ENCODE measurements at places on chromosomes 11 and 22. TPM values are rescaled to one million over a fixed set of nuclear protein-coding genes. Genes with fewer than 3 reads are reported as not detected.
A peak's percentile ranks its signal among the peaks of the same experiment; 100 is the strongest.

- no peak for DNase-seq
Measured at GRCh38 chr22:45033136-45033535, 23.3 kb upstream of the PHF21B start.

GRCh38 chr11:108947654-108948570, 283.0 kb downstream of the DDX10 start:
- peak; percentile 70 for DNase-seq

Gene RSF1
- total RNA-seq = 52.5 TPM

Gene OVOL1
- not detected for total RNA-seq

Gene ACAD8
- total RNA-seq = 15.4 TPM

DNA sequence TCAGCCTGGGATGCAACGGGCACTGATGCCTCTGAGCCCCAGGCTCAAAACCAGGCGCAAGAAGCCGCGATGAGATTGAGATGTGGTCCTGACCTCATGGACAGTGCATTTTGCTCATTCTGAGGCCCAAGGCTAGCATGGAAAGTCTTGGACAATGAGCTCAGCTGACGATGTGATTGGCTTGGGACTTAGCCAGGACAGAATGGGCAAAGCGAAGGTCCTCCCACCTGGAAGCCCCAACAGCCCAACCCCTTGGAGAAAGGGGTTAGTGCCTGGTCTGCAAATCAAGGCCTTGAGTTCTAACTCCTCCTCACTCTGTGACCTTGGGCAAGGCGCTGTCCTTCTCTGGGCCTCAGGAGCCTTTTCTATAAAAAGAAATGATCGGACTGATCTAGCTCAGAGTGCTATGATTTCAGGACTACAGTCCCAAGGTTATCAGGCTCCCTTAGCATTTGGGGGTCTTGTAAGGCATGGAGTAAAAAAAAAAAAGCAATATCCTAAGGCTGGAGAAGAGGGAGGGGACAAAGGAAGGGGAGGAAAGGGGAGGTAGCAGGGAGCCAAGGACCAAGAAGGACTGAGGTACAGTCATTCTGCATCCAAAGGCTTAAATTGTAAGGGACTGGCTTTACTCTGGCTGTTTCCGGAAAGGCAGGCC, 2.7 kb downstream of the SLC43A3 start:
- no peak for DNase-seq

Gene FERMT3
- total RNA-seq = 2.8 TPM

Gene CFL1
- 2,138 TPM for total RNA-seq

- no peak for DNase-seq
Measured at GRCh38 chr22:19960491-19961200, 19.0 kb upstream of the TXNRD2 start.

DNA sequence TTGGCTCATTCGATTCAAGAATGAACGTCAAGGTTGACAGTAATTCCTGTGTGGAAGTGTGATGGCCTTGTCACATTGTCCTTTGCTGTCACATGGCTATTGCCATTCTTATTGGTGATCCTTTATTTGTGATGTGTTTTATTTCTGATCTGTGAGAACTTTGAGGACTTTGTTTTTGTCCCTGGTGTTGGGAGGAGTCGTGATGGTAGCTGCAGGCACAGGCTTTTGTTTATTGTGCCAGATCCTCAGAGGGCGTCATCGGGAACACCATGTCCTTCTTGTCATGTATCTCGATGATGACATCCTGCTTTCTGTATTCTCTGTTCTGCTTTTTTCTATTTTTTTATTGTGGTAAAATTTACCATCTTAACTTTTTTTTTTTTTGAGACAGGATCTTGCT, 5.6 kb downstream of the PICK1 start:
- no peak for DNase-seq

Gene DLG2
- 0.46 TPM for total RNA-seq

DNA sequence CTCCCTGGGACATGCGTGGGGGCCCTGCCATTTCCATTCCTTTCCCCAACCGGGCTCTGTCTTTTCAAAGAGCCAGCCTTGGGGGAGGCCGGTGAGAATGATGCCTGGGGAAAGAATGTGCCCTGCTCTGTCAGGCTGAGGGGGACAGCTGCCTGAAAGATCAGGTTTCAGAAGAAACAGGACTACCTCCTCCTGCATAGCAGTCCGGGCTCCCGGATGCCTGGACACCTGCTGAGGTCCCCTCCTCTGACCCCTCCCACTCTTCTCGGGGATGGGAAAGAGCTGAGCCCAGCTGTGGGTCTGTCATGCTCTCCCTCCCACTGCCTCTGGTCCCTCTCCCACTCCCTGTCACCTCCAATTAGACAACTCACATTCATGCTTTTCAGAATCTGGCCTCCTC, 41.8 kb upstream of the CDON start:
- no peak for DNase-seq

- DNase-seq = no peak
Measured at GRCh38 chr11:60763692-60764369, 7.2 kb downstream of the MS4A15 start.

- no peak for DNase-seq
Measured at GRCh38 chr11:35845860-35846259, 98.0 kb upstream of the LDLRAD3 start.

Gene VWCE
- total RNA-seq = 0.38 TPM

GRCh38 chr22:32203181-32204039, 1.5 kb downstream of the RFPL2 start:
- DNase-seq = no peak

GRCh38 chr22:17086296-17086695, 1.5 kb downstream of the IL17RA start:
- DNase-seq = no peak

DNA sequence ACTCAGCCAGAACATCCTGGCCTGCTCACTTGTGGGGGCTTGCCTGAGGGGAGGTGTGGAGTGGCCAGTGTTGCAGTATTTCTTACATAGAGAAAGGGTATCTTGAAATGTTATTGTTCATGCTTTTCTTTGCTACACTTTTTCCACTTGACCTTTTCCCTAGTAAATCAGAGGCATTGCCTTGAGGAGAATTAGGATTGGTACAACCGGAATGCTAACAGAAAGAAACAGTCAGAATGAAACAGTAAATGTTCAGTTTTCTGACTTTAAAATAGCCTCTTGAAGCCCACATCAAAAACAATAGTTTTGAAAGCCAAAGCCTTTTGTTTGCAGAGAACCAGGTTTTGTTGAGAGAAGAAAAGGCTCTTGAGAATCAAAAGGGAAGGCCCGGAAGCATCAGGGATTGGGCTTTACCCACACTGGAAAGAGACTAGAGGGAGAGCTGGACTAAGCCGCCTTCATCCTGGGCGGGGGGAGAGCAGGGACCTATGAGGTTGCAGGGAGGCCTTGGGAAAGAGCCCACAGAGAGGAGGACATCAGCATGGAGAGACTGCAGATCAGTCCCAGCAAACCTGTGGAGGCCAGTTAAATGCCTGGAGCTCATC, 12.4 kb downstream of the ADM start:
- no peak for DNase-seq

Gene WNT11
- not detected for total RNA-seq

DNA sequence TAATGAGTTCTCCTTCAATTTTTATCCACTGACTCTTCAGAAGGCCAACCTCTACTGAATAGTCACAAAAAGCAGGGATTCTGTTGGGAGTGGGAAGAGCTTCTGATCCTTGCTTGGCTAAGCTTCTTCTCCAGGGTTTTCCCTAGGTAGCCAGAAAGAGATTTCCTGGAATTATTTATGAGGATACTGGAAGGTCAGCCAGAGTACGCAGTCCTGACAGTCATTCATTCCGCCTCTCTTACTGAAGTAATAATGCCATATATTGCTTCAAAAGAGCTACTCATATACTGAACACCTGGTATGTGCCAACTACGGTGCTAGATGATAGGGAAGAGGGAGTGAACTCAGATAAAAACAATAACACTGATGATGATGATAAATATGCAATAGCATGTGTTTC, 116.1 kb downstream of the CCDC34 start:
- no peak for DNase-seq

Gene POU2AF2
- not detected for total RNA-seq

Gene CABP4
- total RNA-seq = not detected

DNA sequence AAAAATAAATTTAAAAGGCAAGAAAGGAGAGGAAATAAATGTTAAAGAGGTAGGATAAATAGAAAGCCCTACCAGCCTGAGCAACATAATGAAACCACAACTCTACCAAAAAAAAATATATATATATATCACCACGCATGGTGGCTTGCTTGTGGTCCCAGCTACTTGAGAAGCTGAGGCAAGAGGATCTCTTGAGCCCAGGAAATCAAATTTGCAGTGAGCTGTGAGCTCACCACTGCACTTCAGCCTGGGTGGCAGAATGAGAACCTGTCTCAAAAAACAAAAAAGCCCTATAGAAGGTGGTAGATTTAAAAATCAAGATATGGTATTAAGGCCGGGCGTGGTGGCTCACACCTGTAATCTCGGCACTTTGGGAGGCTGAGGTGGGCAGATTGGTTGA, 10.5 kb downstream of the NUCB2 start:
- no peak for DNase-seq

DNA sequence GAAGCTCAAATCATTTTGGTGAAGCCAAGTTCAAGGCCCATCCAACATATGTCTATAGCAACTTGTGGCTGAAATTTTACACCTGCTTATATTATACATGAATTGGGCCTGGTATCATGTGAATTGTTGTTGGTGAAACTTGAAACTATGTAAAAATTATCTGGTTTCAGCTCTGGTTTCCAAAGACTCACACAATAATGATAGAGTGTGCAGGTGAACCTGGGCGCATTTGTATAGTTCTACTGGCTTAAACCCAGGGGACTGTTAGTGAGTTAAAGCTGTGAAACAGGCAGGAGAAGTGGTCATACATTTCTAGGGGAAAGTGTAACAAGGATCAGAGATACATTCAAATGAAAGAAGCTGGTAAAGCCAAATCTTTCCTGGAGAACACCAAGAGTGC, 627.3 kb downstream of the METTL15 start:
- DNase-seq = no peak

GRCh38 chr11:2790568-2790921, 90.8 kb upstream of the KCNQ1OT1 start:
- no peak for DNase-seq

DNA sequence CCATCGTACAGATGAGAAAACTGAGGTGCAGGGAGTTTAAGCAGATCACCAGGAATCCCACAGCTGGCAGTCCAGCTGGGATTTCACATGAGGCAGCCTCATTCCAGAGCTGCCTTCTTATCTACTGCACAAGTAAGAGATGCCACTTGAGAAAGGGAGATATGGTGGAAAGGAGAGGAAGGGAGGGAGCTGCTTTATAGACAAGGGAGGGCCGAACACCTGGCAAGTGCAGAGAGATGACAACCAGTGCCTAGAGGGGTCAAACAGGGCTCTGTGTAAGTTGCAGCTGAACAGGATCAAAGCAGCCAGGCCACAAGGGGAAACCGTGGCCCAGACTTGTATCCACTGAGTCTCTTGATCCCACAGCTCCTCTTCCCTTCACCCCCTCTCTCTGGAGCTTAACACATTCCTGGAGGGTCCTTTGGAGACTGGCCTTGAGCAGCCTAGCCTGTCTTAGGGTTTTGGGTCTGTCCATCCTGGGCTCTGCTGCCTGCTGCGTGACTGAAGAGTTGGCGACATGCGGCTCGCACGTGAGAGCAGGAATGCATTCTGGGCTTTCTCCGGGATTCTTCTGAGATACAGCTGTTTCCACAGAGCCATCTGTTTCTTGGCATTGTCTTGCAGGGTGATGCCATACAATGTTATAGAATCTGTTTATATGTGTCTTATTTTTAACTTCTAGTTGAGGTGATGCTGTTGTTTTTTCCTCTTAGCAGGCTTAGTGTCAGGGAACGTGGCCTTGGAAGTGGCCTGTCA, 268.5 kb upstream of the SYN3 start:
- DNase-seq = no peak

- DNase-seq = peak; percentile 39
Measured at GRCh38 chr11:78138694-78139421, 568 bp downstream of the ALG8 start.
